Fibroblast of skin of right quadriceps (primary cell): ENCODE measurements at places on chromosomes 3 and 15.

DNA sequence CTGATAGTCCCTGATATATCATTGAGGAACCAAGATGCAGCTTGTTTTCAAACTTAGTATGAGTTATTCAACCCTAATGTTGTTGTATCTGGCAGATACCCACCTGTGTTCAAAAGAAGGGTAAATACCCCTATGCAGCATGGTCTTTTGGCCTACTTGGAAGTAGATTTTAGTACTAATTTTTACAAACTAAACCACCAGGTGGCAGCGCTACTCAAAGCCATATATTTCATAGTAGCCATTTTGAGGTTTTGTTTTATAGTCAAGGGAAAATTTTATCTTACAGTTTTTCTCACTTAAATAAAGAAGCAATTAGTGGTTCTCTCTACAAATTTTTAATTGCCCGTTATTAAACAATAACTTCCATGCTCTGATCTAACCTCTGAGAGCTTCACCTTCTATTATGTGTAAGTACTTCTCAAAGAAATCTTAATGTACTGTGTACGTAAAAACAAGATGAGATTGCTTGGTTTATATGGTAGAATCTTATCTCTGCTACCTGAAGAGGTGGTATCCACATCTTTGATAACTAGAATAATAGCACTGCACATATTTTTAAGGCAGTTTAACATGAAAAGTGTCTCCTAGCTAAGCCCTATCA, 31.5 kb upstream of the MLF1 start:
- DNase-seq = peak; percentile 46

- DNase-seq = no peak
These were observed 22.4 kb downstream of the RCN2 start for GRCh38 chr15:76953913-76954312.

GRCh38 chr15:36614016-36614415, 34.6 kb downstream of the CDIN1 start:
- no peak for DNase-seq

- no peak for DNase-seq
These were observed 100.3 kb downstream of the ADCY5 start for GRCh38 chr3:123348471-123349200.

DNA sequence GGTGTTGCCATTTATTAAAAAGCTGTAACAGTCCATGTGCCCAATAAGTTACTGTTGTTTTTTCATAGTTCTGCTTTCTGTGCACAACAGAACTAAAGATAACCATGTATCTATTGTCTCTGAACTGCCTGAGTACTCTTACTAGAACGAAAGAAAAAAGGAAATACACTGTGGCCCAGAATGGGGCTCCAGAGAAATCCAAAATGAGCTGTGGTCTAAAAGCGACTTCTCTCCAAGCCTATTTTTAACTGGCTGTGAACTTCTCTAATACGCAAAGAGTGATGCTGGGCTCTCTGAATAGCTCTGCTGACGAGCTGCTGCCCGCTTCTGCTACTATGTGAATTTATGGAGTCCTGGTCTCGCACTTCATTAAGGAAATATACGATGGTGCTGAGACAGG, 56.2 kb upstream of the LPP start:
- DNase-seq = no peak
